AG09319 (cell line): ENCODE measurements at places on chromosomes 4 and X.

DNA sequence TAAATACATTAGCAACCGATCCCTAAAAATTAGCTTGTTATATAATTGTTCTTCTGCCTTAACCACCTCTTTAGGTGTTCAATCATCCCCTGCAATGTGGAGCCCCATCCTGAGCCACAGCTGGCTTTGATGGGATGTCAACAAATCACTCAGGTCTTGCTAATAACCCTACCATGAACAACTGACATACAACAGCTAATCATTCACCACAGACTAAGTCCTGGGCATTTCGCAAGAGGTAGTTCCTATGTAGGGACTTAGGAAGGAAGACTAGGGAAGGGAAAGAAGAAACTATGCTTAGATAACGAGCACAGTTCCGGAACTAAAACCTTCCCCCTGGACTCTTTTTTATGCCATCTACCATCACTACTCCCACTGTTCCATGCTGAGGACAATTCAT is 63.6 kb upstream of the PTCHD1 start:
- DNase-seq: no peak

DNA sequence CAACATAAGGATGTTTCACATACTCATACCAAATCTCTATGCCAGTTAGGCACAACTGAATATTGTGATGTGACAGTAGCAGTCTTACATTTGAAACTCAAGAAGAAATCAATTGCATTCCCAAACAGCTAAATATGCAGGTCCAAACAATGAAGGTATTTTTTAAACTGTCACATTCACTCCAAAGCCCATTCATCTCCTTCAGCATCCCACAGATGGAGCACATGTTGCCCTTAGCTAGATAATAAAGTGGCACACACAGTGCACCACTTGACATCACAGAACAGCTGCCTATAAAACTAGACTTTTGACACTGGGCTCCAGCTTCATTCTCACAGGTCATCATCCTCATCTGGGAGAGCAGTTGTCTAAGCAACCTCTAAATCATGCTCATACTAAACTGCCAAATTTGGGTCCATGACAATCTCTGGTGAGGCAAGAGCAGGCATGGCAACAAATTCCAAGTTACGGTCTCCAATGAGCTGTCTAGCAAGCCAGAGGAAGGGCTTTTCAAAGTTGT is 26.2 kb upstream of the ARHGEF6 start:
- DNase-seq: no peak

DNA sequence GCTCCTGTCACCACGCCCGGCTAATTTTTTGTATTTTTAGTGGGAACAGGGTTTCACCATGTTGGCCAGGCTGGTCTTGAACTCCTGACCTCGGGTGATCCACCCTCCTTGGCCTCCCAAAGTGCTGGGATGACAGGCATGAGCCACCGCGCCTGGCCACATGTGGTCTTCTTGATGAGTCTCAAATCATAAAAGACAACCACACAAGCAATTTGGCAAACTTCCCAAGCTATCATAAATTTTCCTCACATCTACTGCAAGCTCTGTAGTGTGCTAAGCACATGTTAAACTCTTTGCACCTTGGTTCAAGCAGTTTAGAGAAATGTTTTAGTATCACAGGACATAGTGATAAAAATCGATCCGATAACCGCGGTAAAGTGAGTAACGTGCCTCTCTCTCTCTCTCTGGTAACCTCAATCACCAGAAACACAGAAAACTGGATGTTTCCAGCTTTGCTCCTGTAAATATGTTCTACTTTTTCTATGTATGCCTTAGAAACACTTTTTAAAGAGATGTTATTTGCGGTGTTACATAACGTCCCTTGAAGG is 256.8 kb downstream of the DHRSX start:
- no peak for DNase-seq

- no peak for DNase-seq
Observed at GRCh38 chr4:6749340-6750171, 33.0 kb upstream of the KIAA0232 start.

DNA sequence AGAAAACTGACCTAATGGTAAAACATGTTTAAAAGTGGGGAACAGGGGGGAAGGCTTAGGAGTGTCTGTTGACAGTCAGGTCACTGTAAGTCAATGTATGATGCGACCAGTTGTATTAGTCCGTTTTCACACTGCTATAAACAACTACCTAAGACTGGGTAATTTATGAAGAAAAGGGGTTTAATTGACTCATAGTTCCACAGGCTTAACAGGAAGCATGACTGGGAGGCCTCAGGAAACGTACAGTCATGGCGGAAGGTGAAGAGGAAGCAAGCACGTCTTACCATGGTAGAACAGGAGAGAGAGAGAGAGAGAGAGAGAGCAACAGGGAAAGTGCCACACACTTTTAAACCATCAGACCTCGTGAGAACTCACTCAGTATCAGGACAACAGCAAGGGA is 13.0 kb upstream of the PLAC1 start:
- no peak for DNase-seq
